Left lung (tissue), 14 donors: ENCODE measurements at places on chromosomes 3 and 15.

- no peak for DNase-seq
Measured at GRCh38 chr3:108178676-108179075, 43.5 kb downstream of the IFT57 start.

DNA sequence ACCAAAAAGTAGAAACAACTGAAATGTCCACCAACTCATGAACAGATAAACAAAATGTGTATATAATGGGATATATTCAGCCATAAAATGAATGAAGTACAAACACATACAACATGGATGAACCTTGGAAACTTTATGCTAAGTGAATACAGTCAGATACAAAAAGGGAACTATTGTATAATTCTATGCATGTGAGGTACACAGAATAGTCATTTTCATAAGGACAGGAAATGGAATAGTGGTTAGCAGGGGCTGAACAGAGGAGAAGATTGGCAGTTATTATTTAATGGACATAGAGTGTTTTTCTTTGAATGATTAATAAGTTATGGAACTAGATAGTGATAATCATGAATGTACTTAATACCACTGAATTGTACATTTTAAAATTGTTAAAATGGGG, 20.0 kb upstream of the TRANK1 start:
- no peak for DNase-seq

DNA sequence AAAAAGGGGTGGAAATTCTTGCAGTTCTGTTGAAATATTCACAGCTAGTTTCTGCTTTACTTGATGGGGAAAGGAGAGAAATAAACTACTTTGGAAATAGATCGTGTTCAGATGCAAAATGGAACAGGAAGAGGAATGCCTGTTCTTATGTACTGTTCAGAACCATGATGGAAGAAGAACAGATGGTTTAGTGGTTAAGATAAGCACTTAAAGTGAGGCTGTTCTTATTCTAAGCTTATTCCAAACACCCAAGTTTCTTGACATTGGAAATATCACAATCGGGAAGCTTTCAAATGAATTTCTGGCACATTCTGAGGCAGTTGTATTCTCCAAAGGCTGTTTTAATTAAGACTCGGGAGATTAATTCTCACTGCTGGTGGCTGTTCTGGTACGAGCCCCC, 228.5 kb downstream of the LSAMP start:
- DNase-seq = no peak

DNA sequence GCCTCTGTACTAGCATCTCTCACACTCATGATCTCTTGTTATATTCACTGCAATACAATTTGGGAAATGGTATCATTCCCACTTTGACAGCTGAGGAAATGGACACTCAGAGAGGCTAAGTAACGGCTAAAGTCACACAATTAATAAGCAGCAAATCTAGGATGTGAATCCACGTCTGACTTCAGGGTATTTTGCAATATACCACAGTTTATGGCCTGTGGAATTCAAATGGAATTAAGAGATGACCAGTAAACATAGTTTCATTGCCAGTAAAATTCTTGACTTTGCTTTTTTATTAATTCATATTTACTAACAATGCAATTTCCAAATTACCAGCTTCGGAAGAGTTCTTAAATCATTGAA, 61.1 kb downstream of the CCNL1 start:
- DNase-seq = no peak

- no peak for DNase-seq
Measured at GRCh38 chr3:31399271-31399670, 133.5 kb upstream of the STT3B start.

- peak; percentile 56 for DNase-seq
Measured at GRCh38 chr3:101850246-101851051, 1.1 kb downstream of the NFKBIZ start.

DNA sequence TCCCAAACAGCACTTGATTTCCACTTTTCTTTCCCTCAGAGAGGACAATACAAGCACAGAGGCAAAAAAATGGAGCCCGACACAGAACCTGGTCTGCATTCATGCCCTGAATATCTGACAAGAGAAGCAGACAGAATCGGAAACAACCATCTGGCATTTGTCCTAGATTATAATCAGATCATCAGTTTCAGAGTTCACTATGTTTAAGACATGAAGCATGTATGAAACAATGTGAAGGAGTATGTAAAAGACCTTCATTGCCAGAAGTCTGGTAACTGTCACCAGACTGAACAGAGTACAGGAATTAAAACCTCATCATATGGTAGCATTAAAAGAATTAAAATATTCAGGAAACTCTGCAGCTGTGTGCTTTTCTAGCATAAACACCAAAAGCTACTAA, 65.0 kb downstream of the SETD2 start:
- no peak for DNase-seq

- no peak for DNase-seq
Measured at GRCh38 chr3:185986198-185986777, 48.5 kb upstream of the TRA2B start.

DNA sequence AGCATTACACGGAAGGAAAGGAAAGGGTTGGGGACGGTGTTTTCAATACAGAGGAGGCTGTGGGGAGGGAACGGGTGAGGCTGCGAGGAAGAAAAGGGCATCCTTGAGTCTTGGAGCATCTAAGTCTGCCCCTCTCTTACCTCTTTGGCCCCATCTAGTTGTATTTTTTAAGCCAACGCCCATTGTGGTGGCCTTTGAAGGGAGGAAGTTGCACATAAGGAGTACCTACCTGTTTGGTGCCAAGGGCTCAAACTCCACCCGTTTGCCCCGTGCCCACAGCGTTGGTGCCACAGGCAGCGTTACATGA, 146.1 kb upstream of the UMPS start:
- DNase-seq = no peak

DNA sequence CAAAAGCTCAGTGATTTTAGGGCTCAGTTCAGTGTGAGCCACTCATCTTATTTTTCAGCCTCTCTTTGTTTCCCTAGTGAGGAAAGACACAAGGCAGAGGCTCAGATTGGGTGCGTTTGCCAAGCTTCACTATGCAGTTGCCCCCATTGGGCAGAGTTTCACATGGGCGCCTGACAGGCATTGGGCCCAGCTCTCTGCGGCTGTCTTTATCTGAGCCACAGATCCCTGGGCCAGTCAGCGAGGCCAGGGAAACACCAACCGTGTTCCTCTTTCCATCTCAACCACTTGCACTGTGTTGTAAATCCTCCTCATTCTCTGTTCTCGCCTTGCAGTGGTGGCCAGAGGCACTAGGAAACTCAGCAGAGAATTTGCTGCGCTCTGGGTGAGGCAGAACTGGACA, 10.8 kb downstream of the ESYT3 start:
- no peak for DNase-seq

DNA sequence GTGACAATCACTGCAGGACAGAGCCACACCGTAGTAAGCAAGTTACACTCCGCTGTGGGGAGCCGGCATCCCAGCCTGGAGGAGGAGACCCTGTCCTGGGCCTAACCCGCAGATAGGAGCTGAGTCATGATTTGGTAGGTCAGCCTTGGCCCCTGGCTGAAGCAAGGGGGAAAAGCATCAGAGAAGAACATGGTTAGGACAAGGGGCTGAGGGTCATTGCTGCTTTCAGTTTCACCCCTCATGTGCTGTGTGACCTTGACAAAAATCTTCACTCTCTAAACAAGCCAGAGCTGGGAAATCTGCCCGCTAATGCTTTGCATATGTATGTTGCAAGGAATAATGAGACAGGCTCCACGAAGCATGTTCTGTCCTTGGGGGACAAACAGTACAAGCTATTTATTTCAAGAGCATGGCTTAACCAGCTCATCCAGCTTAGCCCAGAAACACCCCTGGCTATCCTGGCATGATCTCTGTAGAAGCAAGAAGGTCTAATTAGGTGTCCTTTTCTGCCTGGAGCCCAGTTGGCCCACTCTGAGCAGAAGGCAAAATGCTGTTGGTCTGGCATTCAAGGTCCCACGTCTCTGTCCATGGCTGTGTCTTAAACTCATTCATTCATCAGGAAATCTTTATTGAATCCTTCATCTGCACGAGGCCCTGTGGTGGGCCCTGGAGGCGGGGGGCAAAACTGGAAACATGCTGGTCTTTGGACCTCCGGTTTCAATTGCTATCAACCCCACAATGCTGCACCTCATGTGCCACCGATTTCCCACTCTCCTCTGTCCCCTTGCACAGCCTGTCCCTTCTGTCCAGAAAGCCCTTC, 221.3 kb upstream of the LYSMD4 start:
- DNase-seq = peak; percentile 71

GRCh38 chr3:73437828-73438227, 186.9 kb downstream of the PDZRN3 start:
- DNase-seq = no peak

GRCh38 chr3:118792191-118792590, 242.5 kb downstream of the IGSF11 start:
- DNase-seq = no peak

DNA sequence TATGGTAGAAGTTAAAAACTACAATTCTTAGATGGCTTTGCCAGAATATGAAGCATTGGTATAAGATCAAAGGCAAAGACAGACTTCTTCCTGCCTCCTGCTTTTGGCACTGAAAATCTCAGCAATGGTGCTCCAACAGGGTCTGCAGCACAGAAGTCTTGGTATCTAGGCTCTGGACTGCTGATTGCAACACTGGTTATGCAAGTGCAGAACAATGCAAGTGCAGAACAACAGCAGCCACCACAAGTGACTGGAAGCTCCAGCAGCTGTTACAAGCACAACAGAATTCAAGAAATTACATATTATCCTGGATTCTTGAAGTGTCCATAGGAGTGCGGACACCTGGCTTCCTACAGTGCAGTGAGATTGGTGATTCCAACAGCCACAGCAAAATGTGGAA, 33.7 kb downstream of the ZBTB20 start:
- DNase-seq = no peak

GRCh38 chr3:196238612-196239560, 22.6 kb downstream of the SLC51A start:
- DNase-seq = no peak

DNA sequence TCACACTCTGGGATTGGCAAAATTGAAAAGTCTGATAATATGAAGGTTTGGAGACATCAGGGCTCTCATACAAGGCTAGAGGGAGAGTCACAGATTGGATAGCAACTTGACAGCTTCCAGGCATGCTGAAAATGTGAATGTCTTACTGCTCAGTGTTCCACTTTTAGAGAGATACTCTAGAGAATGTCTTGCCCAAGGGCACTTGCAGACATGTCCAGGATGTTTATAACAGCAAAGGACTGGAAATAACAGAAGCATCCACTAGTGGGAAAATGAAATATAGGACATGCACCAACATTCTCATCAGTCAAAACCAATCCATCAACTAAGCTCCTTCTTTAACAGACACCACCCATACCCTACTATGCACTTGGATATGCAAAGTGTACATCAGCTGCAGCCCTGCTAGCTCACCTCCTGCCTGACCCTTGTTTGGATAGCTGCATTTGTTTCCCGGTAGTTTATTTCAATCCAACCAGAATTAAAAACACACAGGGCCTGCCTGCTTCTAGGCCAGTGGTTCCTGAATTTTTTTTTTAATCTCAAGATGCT, 101.6 kb upstream of the ARHGEF3 start:
- DNase-seq = no peak

GRCh38 chr15:91578511-91578910, 275.0 kb upstream of the SLCO3A1 start:
- peak; percentile 26 for DNase-seq

- DNase-seq = no peak
Measured at GRCh38 chr15:74725845-74726773, 781 bp upstream of the CYP1A1 start.

DNA sequence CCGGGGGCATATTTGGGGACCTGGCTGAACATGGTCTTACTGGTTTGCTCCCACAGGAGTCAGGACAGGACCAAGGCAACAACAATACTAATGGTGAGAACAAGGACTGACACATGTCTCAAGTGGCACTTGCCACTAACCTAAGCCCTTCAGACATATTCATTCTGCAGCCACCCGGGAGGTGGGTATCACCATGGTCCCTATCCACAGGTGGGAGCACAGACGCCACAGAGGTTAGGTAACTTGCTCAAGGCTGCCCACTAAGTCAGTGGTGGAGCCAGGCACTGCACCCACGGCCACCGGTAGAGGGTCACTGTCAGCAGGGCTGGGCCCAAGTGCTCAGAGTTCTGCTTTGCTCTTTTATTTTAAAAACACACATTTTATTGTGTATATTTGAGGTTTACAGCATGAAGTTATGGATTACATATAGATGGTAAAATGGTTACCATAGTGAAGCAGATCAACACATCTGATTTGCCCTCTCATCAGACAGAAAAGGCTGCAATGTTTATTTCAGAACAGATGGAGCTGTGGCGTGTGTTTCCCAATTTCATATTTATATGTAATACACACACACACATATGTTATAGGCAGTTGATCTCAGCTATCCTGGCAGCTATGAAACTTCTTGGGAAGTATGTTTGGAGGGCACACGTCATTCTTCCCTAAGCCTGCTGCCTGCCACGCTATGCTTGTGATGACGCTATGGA, 30.0 kb upstream of the SLC41A3 start:
- no peak for DNase-seq

DNA sequence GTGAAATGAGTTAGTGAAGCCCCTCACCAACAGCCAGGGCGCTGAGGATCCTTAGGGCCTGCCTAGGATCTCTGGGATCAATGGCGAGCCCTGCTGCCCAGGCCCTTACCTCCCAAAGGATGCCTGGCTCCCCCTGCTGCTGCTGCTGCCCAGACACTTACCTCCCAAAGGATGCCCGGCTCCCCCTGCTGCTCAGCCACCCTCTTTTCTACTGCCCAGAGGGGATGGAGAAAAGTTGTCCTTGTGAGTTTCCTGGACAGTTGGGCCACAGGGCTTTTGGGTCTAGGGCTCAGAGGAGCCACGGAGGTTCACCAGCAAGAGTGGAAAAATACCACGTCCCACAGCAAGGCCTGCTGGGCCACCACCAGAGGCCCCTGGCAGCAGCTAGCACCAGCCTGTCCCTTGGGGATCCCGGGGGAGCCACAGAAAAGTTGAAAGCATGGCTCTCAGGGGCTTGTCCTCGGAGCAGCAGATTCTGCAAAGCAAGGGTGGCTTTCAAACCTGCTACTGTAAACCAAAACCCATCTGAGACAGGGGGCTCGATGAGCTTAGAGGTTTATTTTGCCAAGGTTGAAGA, 59.4 kb downstream of the SLC6A6 start:
- DNase-seq = no peak

DNA sequence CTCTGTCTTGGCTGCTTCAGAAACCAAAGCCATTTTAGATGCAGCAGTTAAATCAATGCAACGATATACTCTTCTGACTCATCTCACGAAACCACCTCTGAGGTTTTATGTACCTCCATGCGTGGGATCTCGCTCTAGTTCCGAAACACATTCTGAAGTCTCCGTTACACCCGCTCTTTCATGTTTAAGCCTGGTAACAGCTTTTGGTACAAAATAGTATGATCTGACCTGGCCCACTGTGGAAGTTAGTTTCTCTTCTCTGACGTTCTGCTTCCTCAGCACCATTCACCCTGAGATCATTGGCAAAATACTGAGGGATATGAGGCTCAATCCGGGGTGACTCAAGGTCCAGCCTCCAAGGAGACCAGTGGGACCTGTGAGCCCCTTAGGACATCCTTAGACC, 121.9 kb downstream of the TMEM266 start:
- DNase-seq = no peak

DNA sequence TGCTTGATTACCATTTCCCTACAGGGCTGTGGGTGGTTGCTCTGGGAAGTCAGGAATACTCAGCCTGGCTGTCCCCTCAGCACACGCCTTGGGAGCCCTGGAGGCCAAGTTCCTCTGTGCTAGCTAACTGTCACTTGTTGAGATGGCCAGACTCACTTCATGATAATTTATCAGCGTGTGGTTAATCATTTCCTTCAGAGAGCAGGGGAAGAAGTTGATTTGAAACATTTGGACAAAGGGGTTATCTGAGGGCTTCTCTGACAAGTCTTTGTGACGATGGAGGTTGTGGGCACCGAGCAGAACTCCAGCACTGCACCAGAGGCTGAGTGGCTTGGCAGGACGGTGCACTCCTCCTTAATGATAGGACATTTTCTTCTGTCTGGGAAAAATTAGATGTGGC, 61.9 kb downstream of the WHAMM start:
- DNase-seq = no peak

GRCh38 chr3:128910006-128910405, 30.6 kb downstream of the ACAD9 start:
- no peak for DNase-seq
